Bone marrow (tissue), 2 donors: ENCODE measurements at places on chromosomes 12 and 14.
A peak's percentile ranks its signal among the peaks of the same experiment; 100 is the strongest.

DNA sequence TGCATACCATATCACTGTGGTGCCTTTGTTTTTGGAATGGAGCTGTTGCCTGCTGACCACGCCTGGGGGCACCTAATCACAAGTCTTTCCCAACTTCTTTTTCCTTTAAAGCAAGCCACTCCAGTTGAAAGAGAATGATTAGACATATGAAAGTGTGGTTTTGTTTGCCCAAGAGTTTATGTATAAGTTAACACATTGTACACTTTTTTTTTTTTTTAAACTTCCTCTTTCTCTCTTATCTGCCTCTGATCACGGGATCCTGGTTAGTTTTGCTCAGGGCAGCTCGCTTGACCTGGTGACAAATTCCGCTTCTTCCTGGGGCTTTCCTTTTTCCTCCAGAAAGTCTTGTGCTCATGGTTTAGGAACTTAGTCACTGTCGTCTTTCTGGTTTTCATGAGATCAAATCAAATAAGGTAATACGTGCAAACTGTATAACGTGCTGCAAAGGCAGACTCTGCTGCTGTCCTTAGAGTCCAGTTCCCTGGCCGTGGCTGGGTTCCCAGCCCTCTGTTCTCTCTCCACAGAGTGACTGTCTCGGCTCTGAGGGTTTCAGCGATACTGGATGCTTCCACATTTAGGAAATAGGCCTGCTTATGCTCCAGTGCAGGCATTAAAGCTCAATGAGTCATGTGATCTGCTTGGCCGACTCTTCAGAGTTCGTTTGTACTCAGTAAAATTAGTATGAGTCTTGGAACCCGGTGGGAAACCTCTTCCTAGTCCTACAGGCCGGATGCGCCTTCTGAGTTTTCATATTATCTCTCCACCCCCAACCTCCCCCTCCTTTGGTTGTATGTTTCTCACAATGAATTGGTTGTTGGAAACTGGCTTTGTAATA is 15.2 kb downstream of the RASSF3 start:
- DNase-seq: peak; percentile 33

DNA sequence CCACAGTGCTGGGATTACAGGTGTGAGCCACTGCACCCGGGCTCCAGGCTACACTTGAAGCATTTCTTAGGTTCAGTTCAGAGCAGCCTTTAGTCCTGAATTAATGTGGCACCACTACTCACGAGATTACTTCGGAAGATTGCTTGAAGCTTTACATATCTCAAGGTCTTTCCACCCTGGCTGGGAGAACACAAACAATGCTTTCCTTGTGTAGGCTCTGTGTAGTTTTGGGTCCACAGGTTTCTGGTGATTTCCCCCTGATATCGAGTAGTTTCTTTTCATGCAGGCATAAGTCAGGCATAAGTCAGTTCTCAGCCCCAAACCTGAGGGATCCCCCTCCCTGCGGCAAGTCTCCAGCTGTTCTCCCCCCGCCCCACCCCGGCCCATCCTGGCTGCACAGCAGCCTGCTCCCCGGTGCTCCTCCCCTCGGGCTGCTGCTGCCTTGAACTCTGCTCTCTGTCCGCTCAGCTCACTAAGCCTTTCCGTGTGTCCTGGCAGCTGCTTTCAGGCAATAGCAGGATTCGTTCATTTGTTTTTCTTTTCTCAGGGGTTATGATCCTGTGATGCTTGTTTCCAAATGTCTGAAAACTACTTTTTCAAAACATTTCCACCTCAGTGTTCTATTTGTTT is 417.7 kb downstream of the TMEM121 start:
- no peak for DNase-seq

DNA sequence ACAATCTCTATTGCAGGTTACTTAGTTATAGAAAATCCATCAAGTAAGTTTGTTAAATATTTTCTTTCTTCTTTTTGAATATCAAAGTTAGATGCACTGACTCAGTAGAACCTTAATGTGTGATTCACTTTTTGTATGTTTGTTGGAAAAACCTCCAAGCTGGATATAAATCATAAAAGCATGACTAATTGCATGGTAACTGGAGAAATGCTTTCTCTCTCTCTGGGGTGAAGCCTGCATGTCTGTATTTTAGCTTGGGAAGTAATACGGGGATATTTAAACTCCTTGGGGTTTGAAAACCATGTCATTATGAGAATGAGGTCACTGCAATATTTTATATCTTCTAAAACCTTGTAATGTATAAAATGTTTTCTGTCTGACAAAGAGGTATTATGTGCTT is 58.6 kb upstream of the MYF6 start:
- DNase-seq: no peak

- no peak for DNase-seq
Measured at GRCh38 chr14:74483321-74483720, 9.8 kb downstream of the NPC2 start.

DNA sequence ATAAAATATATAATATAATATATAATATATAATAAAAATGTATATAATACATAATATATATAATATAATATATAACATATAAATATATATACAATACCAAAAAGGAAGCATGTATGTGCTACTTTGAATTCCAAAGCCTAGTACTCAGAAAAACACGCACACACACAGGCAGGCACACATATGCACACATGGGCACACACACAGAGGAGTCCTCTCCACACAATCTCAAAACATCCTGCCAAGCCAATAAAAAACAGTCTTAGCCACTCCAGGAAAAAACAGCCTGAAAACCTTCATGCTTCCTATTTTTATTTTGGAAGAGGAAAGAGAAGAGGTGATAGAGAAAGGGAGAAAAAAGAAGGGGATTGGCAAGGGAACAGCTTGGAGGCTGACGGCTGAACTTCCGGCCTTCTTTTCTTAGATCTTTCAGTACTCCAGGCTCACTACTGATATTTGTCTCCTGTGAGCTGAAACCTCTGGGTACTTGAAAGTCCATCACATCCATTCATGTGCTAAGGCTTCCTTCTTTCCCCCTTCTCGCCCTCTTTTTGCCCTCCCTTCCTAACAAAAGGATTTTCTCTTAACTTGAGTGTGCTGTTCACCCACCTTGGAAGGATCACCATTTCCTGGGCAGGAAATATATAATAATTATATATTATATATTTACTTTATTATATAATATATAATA is 394.2 kb downstream of the NUAK1 start:
- no peak for DNase-seq

DNA sequence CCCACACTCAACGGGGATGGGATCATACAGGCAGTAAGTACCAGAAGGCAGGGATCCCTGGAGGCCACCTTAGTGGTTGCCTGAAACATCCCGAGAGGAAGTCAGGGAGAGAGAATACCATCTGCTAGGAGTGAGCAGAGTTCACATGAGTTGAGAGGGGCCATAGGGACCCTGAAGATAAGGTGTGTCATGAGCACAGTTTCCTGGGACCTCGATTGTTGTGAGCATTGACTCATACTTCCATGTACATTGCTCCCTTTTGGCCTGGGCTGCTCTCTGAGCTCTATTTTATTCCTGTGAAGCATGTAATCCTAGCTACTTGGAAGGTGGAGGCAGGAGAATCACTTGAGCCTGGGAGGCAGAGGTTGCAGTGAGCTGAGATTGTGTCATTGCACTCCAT is 120.5 kb downstream of the TBC1D30 start:
- DNase-seq: no peak

- DNase-seq: no peak
Measured at GRCh38 chr12:108757856-108758255, 26.5 kb upstream of the CORO1C start.

DNA sequence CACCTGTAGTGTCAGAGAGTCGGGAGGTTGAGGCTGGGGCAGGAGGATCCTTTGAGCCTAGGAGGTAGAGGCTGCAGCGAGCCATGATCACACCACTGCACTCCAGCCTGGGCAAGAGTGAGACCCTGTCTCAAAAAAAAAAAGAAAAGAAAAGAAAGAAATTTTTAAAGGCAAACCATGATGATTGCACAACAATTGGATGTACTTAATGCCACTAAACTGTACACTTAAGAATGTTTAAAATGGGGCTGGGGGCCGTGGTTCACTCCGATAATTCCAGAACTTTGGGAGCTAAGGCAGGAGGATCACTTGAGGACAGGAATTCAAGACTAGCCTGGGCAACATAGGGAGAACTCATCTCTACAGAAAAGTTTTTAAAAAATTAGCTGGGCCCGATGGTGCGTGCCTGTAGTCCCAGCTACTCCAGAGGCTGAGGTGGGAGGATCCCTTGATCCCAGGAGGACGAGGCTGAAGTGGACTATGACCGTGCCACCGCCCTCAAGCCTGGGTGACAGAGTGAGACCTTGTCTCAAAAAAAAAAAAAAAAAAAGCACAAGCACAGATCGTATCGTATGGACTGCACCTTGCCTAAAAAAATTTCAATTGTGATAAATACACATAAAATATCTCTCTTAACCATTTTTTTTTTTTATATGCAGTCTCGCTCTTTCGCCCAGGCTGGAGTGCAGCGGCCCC is 32.7 kb downstream of the JAG2 start:
- no peak for DNase-seq

- no peak for DNase-seq
Measured at GRCh38 chr12:91982946-91983345, 162.7 kb downstream of the BTG1 start.

GRCh38 chr12:84791444-84791843 is 121.2 kb downstream of the SLC6A15 start:
- DNase-seq: no peak

DNA sequence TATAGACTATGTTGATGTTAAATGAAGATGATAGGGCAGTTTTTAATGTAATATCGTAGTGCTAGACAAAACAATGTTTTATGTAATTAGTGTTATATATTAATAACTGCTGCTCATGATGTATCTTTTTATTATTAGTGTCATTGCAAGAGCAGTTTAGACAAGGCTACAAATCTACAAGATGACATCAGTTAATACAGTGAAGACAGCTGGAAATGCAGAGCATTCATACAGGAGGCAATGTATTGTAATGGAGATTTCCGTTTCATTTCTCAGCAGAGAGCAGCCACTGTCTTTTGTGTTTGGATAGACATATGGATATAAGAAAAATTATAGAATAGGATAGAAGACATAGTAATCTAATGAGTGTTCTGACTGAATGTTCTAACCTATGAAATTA is 178.0 kb downstream of the FOXG1 start:
- DNase-seq: no peak

DNA sequence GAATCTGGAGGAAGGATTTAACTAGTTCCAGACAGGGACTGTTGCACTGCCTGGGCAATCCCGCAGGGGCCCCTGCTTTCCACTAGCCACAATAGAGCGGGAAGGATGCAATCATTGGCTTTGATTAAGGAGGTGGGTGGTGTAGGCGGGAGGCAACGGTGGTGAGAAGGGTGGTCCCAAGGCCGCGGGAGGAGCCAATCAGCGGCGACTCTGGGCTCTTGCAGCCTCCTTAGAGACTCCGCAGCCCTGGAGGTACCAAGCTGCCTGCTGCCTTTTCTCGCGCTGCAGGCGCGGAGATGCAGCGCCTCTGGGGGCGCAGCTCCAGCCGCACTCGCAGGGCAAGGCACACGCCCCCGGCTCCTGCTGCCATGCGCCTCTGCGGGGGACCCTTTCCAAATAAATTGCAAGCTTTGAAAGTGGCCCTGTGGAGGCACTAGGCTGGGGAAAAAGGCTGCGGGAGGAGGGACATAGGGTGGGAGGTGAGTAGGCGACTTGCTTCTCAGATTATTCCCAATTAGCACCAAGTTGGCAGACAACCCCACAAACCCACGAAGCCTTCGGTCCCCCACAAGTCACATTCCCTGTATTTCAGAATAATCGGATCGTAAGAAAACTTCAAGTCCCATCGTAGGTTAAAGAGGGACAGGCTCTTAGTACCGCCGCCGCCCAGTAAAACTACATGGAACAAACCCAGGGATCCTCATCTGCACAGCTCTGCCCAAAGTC is 858 bp upstream of the KCNA1 start:
- DNase-seq: no peak

GRCh38 chr12:116551151-116551550 is 8.0 kb upstream of the MAP1LC3B2 start:
- no peak for DNase-seq

DNA sequence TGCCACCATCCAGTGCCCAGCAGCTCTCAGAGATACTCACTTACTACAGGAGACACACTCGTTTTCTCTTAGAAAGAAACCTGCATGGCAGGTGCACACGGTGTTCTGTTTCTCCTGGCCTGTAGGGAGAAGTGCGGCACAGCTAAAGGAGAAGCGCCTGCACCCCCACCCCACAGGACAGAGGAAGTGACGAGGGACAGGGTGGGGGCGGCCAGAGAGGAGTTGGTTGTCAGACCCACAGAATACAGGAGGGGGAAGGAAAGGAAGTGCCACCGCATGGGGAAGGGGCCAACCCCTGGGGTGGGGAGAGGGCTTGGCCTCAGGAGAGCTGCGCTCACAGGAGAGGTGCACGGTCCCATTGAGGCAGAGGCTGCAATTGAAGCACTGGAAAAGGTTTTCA is 8.8 kb downstream of the TNFRSF1A start:
- no peak for DNase-seq

DNA sequence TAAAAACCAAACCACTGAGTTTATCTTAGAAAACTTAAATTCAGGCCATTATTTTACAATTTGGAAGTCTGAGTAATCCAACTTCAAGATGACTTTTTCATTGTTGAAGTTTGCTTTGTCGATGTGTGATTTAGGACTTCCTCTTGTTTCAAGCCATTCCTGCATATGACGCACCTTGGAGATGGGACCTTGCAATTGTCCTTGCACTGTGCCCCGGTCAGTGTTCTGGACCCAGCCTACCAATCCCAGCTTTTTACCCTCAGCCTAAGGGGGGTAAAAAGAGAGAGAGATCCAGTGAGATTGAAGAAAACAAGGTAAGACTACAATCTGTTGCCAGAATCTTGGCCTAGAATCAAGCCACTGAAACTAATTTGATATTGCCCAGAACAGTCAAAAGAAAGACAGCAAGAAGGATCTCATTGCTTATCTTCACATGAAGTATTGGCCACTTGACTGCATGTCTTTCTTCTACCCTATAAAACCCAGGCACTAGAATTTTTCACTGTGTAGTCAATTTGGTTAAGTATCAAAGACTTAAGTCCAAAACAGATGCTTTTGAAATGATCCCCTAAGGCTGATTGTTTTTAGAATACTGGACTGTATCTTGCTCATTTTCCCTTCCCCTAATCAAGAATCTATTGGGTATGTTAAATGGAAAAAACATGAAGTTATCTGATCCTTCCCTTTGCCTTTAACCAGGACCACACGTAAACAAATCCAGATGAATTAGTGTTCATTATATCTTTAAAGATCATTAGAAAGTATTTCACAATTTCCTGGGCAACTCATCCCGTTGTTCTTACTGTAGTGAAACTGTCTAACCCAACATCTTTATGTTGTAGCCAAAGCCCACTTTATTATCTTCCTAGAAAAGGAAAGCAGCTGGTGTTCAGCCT is 2.4 kb upstream of the MLH3 start:
- DNase-seq: no peak

DNA sequence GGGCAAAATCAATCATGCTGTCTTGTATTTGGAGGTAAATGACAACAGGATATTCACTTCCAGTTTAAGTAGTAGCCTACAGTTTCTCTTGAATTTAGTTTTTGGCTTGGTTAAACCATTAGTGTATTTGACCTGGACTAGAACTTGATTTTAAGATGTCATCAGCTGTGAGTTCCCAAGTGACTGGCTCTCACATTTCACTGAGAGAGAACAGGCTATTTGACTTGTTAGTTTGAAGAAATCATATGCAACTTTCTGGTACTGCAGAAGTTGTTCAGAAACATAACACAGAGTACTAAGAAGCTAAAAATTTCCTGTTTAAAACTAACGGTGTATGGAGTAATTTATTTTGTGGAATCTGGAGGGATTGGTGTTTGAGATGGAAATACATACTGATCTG is 22.3 kb downstream of the MNAT1 start:
- no peak for DNase-seq

GRCh38 chr12:80099259-80099658 is at the start of gene OTOGL:
OTOGL (plus strand) TSS chr12:80099537; CDS start chr12:80209432, 109,895 bp downstream.
- no peak for DNase-seq

- DNase-seq: no peak
Measured at GRCh38 chr14:89267163-89267562, 149.9 kb downstream of the FOXN3 start.

- DNase-seq: no peak
Measured at GRCh38 chr14:68268197-68268596, 448.6 kb downstream of the RAD51B start.
